Mononuclear cell (primary cell): ENCODE measurements at places on chromosomes 2 and 18. TPM values are rescaled to one million over a fixed set of nuclear protein-coding genes. Genes with fewer than 3 reads are reported as not detected.

The RNF125 gene
- total RNA-seq: 57.0 TPM

The NDUFAF7 gene
- 19.6 TPM for total RNA-seq

The ZSWIM2 gene
- total RNA-seq: not detected

The NEURL3 gene
- total RNA-seq: 0.52 TPM

The CD226 gene
- total RNA-seq: 64.1 TPM

The ACTG2 gene
- total RNA-seq: 0.10 TPM

The PPP3R1 gene
- total RNA-seq: 62.1 TPM

The NEUROD1 gene
- not detected for total RNA-seq

The REG3G gene
- not detected for total RNA-seq

The TNFAIP6 gene
- total RNA-seq: 11.1 TPM

The ABCG5 gene
- not detected for total RNA-seq

The ANKRD30B gene
- not detected for total RNA-seq

The SLC5A7 gene
- total RNA-seq: under 0.01 TPM

The LIPG gene
- total RNA-seq: not detected

The SULT1C4 gene
- total RNA-seq: 0.21 TPM

The MAPK4 gene
- not detected for total RNA-seq

The MRO gene
- under 0.01 TPM for total RNA-seq

The CPS1 gene
- 0.42 TPM for total RNA-seq

The CASP8 gene
- total RNA-seq: 129 TPM

The DAPL1 gene
- total RNA-seq: not detected

The TRMT61B gene
- 13.7 TPM for total RNA-seq

The RNU2-63P gene
- not detected for total RNA-seq

The REG3A gene
- total RNA-seq: not detected

The CTAGE1 gene
- total RNA-seq: 0.10 TPM

The SLC38A11 gene
- total RNA-seq: 4.3 TPM

The SLC30A3 gene
- total RNA-seq: not detected

The CHRNG gene
- total RNA-seq: not detected

The PROM2 gene
- total RNA-seq: 0.31 TPM

The IL36A gene
- not detected for total RNA-seq

The CCL20 gene
- 130 TPM for total RNA-seq

The IKZF2 gene
- 12.6 TPM for total RNA-seq

The MTCL1 gene
- total RNA-seq: 0.63 TPM

The DCDC2C gene
- total RNA-seq: not detected

The EGR4 gene
- total RNA-seq: 0.52 TPM

The GPR45 gene
- not detected for total RNA-seq

The GPBAR1 gene
- total RNA-seq: 2.9 TPM

The APCDD1 gene
- under 0.01 TPM for total RNA-seq

The FEV gene
- total RNA-seq: not detected

The FOXI3 gene
- not detected for total RNA-seq

The C2orf66 gene
- total RNA-seq: not detected

The IHH gene
- total RNA-seq: 0.10 TPM

The CYTIP gene
- total RNA-seq: 766 TPM

The PLB1 gene
- total RNA-seq: 9.2 TPM

The ESCO1 gene
- 38.0 TPM for total RNA-seq

The MXD1 gene
- total RNA-seq: 80.9 TPM

The RAB10 gene
- 24.5 TPM for total RNA-seq

The PLGLB1 gene
- 2.7 TPM for total RNA-seq

The CLEC4F gene
- total RNA-seq: 0.21 TPM

The CNDP1 gene
- total RNA-seq: not detected

The SMCHD1 gene
- total RNA-seq: 957 TPM
